ENCODE measurements at places on chromosomes 4 and X.

GRCh38 chr4:183919141-183919540 is 14.0 kb downstream of the STOX2 start:
- DNase-seq, result no peak

DNA sequence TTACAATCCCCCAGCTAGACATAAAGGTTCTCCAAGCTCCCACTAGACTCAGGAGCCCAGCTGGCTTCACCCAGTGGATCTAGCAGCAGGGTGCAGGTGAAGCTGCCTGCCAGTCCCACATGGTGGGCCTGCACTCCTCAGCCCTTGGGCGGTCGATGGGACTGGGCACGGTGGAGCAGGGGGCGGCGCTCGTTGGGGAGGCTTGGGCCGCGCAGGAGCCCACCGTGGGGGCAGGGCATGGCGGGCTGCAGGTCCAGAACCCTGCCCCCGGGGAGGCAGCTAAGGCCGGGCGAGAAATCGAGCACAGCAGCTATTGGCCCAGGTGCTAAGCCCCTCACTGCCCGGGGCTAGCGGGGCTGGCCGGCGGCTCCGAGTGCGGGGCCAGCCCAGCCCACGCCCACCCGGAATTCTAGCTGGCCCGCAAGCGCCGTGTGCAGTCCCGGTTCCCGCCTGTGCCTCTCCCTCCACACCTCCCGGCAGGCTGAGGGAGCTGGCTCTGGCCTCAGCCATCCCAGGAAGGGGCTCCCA is 9.6 kb upstream of the KLF8 start:
- no peak for DNase-seq

- no peak for DNase-seq
Measured at GRCh38 chrX:17161991-17162390, 213.0 kb upstream of the NHS start.

DNA sequence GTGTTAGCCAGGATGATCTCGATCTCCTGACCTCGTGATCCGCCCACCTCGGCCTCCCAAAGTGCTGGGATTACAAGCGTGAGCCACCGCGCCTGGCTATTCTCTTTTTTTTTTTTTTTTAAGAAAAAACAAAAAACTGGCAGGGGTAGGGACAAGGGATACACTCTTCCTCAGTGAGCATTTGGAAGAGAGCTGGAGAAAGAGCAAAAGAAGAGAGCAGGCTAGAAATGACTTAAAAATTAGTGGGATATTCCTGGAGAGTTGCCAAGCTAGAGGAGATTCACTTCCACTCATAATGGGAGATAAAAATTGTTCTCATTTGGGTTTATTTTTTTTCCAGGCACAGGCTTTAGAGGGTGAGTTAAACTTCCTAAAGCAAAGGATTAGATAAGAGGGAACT is 140.0 kb upstream of the SCML1 start:
- DNase-seq, result no peak

GRCh38 chrX:55006827-55007621 is 6.9 kb downstream of the APEX2 start:
- DNase-seq, result no peak

DNA sequence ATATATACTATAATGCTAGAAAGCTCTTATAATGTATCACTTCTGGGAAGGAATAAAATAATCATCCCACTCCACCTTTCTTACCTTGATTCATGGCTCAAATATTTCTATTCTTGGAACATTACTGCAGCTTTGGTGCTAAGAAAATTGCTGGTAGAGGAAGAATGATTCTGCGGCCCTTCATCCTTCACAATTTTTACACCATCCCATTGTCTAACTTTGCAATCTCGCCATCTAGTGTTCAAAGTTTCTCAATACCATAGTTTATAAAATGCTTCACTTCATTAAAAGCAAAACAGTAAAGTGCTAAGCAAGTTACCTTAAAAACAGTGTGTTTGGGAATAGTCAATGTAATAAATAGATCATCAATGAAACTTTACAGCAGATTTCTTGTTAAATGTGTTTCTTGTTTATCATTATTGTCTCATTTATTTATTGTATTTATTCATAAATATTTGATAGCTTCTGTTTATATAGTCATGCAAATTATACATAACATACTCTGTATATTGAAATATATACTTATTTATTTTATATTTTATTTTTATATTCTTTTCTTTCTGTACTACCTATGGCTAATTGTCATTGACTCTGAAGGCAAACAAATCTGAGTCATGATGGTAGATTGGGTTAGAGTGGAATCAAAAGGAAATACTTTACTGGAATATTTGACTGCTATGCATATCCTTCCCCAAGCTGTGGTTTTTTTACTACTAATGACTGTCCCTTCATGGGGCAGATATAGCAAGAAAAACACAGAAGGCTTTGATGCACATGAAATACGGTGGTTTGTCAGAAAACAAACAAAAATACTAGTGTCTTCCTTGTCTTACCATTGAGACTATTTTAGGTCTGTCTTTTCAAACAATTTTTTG is 390.7 kb downstream of the MAPK10 start:
- DNase-seq, result no peak

DNA sequence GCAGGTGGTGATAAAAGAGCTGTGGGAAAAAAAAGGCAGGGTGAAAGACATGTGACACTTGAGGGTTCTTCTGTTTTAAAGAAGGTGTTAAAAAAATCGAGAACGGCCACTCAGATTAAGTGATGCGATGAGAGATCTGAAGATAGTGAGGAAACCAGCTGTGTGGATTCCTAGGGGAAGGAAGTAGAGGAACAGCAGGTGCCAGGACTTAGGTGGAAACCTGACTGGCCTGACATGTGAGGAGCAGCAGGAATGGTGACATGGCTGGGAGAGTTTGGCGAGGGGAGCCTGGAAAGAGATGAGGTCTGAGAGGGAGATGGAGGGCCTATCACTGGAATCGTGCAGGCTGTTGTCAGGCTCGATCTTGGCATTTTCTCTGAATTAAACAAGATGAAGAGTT is 55.5 kb downstream of the BMPR1B start:
- no peak for DNase-seq

- DNase-seq, result no peak
Measured at GRCh38 chr4:40525752-40526598, 103.7 kb downstream of the RBM47 start.

DNA sequence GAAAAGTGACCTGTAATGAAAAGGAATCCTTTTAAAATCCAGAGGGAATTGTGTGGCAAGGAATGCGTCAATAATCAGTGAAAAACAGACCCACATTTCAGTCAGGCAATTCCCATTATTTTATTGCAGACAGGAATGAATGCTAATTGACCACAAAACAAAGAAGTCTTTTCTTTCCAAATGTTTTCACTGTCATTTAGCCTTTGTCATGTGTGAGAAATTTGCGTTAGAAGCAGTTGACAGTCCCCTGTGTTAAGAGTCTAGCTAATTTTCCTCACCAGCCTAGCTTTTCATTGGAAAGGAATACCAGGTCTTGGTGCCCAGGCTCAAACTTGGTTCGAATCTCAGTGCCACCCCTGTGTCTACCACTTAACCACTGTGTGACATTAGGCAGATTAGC is 83.4 kb downstream of the KIT start:
- DNase-seq, result no peak

DNA sequence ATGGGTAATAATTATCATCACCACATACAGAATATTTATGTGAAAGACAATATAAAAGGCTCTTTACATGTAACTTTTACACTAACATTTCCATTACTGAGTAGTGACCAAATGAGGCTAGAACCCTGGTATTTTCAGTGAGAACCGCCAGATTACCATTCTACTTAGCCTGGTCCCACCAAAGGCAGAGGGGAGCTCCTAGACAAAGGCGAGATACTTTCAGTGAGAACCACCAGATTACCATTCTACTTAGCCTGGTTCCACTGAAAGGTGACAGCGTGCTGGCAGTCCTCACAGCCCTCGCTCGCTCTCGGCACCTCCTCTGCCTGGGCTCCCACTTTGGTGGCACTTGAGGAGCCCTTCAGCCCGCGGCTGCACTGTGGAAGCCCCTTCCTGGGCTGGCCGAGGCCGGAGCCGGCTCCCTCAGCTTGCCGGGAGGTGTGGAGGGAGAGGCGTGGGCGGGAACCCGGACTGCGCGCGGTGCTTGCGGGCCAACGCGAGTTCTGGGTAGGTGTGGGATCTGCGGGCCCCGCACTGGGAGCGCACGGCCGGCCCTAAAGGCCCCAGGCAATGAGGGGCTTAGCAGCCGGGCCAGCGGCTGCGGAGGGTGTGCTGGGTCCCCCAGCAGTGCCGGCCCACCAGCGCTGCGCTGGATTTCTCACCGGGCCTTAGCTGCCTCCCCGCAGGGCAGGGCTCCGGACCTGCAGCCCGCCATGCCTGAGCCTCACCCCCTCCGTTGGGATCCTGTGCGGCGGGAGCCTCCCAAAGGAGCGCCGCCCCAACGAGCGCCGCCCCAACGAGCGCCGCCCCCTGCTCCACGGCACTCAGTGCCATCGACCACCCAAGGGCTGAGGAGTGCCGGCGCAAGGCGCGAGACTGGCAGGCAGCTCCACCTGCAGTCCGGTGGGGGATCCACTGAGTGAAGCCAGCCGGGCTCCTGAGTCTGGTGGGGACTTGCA is 1276.1 kb downstream of the PCDH7 start:
- no peak for DNase-seq

DNA sequence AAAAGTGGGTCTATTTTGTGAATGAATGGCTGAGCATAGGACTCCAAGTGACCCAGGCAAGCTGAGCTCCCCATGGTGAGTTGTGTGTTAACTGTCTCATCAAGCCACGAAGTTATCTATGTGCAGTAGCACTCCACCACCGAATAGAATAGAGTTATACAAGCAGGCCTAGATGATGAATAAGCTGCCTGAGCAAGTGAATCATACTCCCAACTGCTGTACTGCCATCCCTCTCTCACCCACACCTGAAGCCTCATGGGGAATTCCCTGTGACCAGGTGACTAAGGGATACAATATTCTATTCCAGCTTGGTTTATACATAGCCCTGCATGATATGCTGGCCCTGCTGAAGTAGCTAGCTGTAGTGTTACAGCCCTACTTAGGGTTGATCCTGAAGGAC is 38.7 kb downstream of the KDM5C start:
- peak; percentile 16 for DNase-seq

DNA sequence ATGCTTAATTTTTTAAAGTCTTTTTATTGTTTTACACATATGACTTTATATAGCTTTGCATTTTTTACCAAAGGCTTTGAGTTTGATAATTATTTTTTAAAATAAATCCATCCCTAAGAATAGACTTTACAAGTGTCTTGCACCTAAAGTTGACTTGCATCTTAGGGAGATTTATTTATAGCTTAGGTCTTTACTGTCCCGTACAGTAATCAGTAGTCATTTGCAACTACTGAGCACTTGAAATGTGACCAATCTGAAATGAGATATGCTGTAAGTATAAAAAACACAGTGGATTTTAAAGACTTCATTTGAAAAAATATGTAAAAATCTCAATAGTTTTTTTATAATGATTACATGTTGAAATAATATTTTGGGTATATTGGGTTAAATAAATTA is 19.2 kb downstream of the TBC1D1 start:
- DNase-seq, result no peak

- DNase-seq, result no peak
Measured at GRCh38 chrX:123223409-123223808, 39.3 kb downstream of the GRIA3 start.

GRCh38 chr4:111512081-111512783 is 633.0 kb upstream of the FAM241A start:
- no peak for DNase-seq

DNA sequence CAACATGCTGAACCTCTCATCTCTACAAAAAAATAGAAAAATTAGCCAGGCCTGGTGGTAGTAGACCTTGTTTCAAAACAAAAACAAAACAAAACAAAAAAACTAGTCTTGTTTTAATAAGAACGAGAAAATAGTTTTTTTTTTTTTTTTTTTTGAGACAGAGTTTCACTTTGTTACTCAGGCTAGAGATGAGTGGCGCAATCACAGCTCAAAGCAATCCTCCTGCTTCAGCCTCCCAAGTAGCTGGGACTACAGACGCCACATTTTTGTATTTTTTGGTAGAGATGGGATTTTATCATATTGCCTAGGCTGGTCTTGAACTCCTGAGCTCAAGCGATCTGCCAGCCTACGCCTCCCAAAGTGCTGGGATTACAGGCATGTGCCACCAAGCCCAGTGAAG is 47.7 kb upstream of the UGDH start:
- no peak for DNase-seq

GRCh38 chrX:8939322-8939721 is 94.6 kb downstream of the FAM9B start:
- DNase-seq, result no peak

DNA sequence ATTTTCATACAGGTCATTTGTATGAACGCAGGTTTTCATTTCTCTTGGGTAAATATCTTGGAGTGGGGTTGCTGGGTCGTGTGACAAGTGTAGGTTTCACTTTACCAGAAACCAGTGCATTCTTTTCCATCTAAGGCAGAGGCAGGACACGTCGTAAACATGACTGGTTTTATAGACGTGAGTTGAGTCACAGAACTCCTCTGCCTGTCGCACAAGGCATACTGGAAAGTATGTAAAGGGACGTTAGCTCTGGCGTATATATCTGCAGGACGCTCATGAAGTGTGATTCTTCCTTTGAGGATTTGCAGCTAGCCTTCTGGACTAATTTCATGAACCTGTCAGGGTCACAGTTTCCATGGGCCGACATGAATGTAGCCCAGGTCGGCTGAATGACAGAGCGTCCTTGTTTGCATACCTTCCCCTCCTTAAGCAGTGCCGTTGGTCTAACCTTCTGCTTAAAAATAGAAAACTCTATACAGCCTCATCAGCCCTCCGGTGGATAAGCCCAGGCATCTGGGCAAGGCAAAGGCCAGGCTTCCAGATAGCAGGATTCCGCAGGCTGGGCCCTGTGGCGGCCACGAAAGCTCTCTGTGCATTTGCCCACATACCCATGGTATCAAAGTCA is 106.0 kb downstream of the GPR143 start:
- DNase-seq, result no peak

DNA sequence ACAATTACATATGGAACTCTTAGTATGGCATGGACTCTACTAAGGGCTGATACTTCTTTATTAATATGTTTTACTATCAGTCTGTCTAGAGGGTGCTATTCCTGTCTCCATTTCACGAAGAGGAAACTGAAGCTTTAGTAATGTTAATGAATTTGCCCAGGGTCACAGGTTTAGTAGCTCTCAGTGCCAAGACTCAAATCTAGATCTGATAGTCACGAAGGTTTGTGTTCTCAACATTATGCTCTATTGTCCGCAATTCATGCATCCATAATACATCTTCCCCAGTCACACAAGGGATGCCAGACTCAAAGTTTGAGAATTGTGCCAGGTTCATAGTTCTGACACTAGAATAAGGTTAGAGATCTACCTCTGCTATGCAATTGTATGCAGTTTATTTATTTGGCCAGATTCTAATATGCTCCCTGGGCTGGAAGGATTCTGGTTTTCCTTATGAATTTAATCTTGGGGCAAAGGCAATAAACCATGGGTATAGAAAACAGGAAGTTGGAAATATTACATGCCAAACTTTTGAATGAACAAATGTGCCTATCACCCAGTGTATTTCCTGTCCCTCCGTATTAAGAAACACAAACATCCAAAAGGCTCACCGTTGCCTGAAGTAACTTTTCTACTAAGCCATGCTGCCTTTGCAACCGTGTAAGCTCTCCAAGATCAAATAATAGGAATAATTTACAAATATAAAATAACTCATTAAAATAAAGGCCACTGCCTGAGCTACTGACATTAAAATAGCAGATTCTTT is 478.5 kb downstream of the INPP4B start:
- no peak for DNase-seq

- DNase-seq, result no peak
Measured at GRCh38 chrX:25105221-25105620, 89.5 kb upstream of the ARX start.

Measured in stimulated activated naive CD8-positive, alpha-beta T cell treated with anti-CD3 and anti-CD28 coated beads, Interleukin-15, Interleukin-2, amounts not matched to agents 100 U/mL and 50 U/mL, for 24 hours (primary cell).